ENCODE measurements at places on chromosomes 6 and 20.

DNA sequence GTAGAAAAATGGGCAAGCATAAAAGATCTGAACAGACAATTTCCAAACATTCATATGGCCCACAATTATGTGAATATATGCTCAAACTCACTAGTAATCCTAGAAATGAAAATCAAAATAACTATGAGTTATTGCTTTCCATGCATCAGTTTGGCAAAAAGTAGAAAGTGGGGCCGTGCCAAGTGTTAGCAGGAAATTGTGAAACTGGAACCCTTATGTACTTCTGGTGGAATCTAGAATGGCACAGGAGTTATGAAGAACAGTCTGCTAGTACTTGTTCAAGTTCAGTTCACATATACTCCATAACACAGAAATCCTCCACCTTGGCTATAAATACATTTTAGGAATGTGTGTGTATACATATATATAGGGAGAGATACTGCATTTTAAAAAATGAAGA is 89.8 kb downstream of the EYA2 start:
- no peaks in the 10 kb centered on the region for H3K36me3 ChIP-seq
- no peak overlapping the region for H3K27ac ChIP-seq
- no peaks in the 10 kb centered on the region for H3K4me1 ChIP-seq
- DNase-seq, result no peak

DNA sequence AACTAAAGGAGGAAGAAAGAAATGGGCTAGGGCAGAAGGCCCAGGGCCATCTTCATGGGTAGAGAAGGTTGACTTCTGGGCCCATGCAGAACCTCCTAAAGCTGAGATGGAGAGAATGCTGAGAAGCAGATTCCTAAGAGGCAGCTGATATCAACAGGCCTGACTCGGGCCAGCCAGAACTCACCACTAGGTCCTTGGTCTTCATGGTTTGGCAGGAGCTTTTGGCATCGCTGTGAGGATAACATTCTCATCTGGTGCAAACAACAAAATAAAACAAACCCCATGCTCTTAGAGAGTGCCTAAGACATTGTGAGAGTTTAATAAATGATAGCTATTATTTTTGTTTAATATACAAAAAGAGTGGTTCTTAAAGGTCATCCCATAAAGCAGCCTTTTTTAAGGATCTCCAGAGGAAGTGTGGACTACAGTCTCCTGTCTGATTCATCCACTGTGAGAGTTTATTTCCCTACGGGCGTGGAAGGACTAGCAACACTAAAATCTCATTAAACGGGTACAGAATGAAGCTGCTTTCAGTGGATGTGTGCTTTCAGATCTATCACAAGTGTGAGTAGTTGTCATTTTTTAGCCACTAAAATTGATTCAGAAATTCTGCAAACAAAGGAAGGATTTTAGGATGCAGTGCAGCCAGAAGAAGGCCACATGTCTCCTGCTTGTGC is 160.0 kb downstream of the PLCB4 start:
- no peaks in the 10 kb centered on the region for H3K4me1 ChIP-seq
- no peaks in the 10 kb centered on the region for H3K36me3 ChIP-seq
- H3K27ac ChIP-seq, result no peak overlapping the region
- H3K27me3 ChIP-seq, result no peaks in the 10 kb centered on the region
- H3K4me3 ChIP-seq, result no peak overlapping the region

DNA sequence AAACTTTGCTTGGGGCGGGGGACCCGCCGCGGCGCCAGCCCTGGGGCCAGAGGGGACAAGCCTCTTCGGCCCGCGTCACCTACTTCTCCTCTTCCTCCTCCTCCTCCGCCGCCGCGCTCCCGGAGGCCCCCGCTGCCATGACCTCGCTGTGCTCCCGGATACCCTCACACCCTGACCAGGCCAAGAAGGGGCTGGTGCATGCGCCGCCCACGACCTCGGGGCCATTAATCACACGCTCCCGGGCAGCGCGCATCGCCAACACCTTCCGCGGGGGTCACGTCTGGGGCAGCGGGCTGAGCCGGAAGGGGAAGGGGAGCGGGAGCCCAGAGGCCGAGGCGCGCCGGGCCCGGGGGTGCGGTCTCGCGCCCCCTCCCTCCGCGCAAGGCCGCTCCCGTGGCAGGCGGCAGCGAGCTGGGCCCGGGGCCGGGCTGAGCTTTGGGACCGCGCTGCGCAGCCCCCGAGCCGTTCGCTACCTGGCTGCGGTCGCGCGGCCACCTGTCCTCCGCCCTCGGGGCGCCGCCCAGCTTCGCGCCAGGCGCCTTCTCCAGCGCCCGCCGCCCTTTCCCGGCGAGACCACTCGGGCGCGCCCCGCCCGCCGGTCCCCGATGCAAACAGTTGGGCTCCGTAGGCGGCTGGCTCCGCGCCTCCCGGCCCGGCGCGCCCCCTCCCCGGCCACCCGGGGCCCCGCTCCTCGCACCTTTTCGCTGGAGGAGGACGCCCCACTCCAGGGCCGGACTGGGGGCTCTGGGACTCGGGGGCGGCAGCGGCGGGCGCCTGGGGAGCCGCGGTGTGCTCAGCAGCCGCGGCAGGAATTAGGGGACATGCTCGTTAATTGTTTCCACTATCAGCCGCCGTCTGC is 575 bp upstream of the CNR1 start:
- H3K36me3 ChIP-seq, result no peaks in the 10 kb centered on the region
- peaks cover 19% of the 10 kb centered on the region for H3K27me3 ChIP-seq
- peak; percentile 42 for DNase-seq
- H3K4me1 ChIP-seq, result peaks cover 2% of the 10 kb centered on the region

- no peak overlapping the region for H3K27ac ChIP-seq
- no peaks in the 10 kb centered on the region for H3K4me1 ChIP-seq
- no peak overlapping the region for H3K4me3 ChIP-seq
- peaks cover 3% of the 10 kb centered on the region for H3K36me3 ChIP-seq
- no peak for DNase-seq
- H3K27me3 ChIP-seq, result no peaks in the 10 kb centered on the region
Observed at GRCh38 chr20:62323980-62324906, 21.4 kb downstream of the ADRM1 start.

DNA sequence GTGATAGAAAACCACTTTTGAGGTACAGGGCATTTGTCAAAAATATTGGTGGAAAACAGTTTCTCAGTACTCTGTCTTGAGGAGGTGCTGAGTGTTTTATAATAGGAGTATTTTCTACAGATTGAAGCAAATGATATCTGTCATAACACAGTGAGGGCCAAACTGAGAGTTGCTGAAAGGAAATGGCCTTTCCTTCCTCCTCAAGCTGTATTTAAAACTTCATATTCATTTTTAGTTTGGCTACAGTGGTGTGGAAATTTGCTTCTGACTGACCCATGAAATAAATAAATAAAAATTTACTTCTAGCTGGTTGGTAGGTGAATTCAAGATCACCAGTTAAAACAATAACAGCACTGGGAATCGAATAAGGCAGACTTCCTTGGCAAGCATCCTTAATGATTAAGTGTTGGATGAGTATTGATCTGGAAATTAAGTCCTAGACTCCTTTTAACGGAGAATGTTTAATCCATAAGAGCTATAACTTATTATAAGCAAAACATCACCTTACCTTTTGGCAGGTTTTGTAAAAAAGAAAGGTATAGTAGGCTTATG is 828.6 kb upstream of the CITED2 start:
- no peak overlapping the region for H3K4me3 ChIP-seq
- no peaks in the 10 kb centered on the region for H3K4me1 ChIP-seq
- H3K27me3 ChIP-seq, result no peaks in the 10 kb centered on the region
- H3K27ac ChIP-seq, result no peak overlapping the region
- DNase-seq, result no peak

GRCh38 chr6:64930681-64931080 is 776.3 kb downstream of the EYS start:
- H3K36me3 ChIP-seq, result no peaks in the 10 kb centered on the region
- no peak overlapping the region for H3K4me3 ChIP-seq
- DNase-seq, result no peak
- H3K27ac ChIP-seq, result no peak overlapping the region

DNA sequence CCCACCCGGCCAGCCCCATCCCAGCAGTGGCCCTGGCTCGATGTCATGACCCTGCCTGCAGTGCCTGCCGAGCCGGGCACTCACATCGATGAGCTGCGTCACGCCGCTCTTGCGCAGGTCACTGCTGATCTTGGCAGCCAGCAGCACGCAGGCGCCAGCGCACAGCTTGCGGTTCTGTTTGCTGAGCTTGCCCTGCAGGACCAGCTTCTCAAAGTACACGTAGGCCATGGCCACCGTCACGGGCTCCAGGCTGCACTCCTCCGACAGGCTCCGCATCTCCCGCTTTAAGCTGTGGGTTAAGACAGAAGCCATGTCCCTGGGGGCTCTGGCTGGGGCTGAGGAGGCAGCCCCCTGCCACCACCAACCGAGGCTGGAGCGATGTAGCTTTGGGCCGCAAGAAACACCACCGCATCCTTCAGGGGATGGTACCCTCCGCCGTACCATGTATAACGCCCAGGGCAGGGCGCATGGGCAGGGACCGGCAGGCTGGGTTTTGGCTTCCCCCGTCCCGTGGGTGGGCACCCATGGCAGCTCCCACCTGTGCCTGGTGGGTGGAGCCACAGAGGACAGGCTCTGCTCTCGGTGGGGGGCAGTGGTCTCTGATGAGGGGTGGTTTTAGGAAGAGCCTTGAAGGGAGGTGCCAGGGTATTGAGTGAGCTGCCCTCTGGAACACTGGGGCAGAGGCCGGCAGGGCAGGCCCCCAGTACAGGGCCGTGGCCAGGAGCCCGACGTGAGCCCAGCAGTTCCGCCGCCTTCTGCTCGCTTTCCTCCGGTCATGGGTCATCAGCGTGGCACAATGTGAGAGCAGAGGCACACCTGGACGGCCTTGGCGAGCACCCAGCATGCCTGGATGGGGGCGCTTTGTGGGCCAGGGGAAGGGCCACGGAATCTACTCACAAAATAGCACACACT is 4.5 kb downstream of the RPS21 start:
- H3K27me3 ChIP-seq, result no peaks in the 10 kb centered on the region
- peaks cover 8% of the 10 kb centered on the region for H3K36me3 ChIP-seq
- H3K4me3 ChIP-seq, result no peak overlapping the region
- H3K4me1 ChIP-seq, result no peaks in the 10 kb centered on the region
- DNase-seq, result no peak

DNA sequence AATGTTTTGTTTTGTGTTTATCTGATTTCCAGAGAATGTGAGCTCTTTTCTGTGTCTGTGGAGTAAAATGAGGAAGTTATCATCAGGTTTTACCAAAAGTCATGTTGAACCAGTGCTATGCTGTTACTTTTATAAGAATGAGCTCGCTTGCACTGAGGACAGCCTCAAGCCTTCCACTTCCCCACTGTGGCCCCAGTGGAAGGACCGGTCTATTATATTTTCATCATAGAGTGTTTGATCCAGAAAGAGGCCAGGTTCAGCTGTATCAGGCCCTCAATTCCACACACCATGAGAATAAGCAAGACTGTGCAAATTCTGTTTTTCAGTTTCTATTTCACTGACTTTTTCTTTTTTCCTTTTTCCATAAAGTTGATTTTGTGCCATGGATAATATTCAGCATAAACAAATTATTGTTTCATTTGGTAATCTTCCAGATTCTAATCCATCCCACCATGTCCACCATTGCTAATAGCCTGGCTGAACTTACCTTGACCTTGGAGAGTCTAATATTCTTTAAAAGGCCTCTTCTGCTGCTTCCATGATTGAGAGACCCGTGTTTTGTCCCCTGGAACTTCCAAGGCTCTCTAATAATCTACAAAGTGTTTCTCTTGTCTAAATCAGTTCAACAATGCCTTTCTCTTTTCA is 286.2 kb downstream of the THBS2 start:
- no peaks in the 10 kb centered on the region for H3K27me3 ChIP-seq
- H3K4me1 ChIP-seq, result no peaks in the 10 kb centered on the region
- H3K27ac ChIP-seq, result no peak overlapping the region
- H3K36me3 ChIP-seq, result no peaks in the 10 kb centered on the region

DNA sequence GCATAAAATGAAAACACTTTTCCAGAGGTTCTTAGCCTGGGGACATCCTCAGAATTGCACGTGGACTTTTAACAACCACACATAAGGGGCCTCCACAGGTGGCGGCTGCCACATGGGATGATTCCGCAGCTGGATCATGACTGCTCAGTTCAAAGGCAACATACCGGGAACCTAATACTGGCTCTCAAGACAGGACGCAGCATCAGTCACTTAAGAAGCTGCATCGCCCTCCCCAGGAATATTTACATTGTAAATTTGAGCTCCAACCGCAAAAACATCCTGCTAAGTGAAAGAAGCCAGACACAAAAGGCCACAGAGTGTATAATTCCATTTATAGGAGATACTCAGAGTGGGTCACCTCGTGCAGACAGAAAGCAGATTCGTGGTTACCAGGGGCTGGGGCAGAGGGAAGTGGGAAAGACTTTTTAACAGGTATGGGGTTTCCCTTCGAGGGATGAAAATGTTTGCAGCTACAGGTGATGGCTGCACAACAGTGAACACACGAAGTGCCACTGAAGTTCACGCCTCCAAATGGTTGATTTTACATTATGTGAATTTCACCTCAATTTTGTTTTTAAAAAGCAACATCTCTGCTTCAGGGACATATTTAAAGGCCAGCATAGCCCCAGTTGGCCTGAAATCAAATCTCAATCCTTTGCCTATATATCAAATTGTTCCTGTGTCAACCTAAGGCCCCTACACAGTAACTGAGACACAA is 141.5 kb downstream of the BMP7 start:
- H3K27me3 ChIP-seq, result no peaks in the 10 kb centered on the region
- H3K4me3 ChIP-seq, result no peak overlapping the region
- peak; percentile 26 for DNase-seq
- no peak overlapping the region for H3K27ac ChIP-seq
- no peaks in the 10 kb centered on the region for H3K4me1 ChIP-seq
- H3K36me3 ChIP-seq, result no peaks in the 10 kb centered on the region

GRCh38 chr20:43751167-43752050 is 24.6 kb upstream of the GTSF1L start:
- no peak overlapping the region for H3K27ac ChIP-seq
- H3K4me1 ChIP-seq, result peaks cover 9% of the 10 kb centered on the region
- H3K4me3 ChIP-seq, result no peak overlapping the region
- no peaks in the 10 kb centered on the region for H3K36me3 ChIP-seq

DNA sequence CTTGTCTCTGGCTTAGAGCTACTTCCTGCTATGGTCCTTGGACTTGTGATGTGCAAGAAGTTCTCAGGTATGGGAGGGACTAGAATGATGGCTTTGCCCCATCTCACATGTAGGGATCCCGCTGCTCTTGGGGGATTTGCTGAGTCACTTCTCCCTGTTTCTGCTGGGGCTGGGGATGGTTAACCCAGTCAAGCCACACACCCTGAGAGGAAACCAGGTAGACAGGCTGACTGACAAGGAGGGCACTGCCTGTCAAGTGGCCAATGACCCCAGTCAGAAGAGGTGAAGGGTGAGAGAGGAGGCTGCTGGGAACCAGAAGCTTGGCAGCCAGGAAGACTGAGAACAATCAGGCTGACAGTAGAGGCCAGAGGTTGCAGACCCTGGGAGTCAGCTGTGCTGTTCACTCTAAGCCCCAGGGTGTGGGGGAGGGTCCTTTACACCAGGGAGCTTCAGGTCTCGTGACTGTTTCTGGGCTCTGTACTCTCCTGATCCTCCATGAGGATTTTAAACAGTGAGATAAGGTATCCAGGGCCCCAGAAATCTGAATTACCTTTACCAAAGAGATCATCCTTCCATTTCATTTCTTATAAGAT is 34.6 kb downstream of the HLA-F start:
- H3K4me1 ChIP-seq, result peaks cover 8% of the 10 kb centered on the region
- DNase-seq, result peak; percentile 53
- no peaks in the 10 kb centered on the region for H3K36me3 ChIP-seq
- H3K27ac ChIP-seq, result no peak overlapping the region

All from mesendoderm (in vitro differentiated cells).